ENCODE measurements at places on chromosomes 3 and 15.

GRCh38 chr3:42529468-42529867 is 27.0 kb downstream of the VIPR1 start:
- DNase-seq, result no peak

DNA sequence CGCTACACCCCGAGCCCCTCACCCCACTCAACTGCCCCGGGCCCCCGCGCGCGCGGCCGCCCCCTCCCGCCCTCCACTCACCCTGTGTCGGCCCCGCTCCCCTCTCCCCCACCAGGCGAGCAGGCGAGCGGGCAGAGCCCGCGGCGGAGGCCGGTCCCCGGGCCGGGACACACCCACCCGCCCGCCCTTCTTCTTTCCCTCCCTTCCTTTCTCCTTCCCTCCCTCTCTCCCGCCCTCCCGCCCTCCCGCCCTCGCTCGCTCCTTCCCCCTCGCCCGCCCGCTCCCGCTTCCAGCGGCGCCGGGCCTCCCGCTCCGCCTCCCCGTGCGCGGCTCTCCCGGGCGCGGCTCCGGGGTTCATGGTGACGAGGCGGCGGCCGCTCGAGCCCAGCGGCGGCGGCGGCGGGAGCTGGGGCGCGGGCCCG is at the start of gene CTDSPL:
CTDSPL (plus strand) TSS at position 261 of the 422 bp plus-strand sequence. CDS start 320 bp downstream, outside the sequence.
- peak; percentile 52 for DNase-seq

- peak; percentile 88 for DNase-seq
Measured at GRCh38 chr3:104952146-104952972, 414.4 kb upstream of the ALCAM start.

GRCh38 chr15:51227940-51228732 is 110.3 kb downstream of the CYP19A1 start:
- peak; percentile 86 for DNase-seq

DNA sequence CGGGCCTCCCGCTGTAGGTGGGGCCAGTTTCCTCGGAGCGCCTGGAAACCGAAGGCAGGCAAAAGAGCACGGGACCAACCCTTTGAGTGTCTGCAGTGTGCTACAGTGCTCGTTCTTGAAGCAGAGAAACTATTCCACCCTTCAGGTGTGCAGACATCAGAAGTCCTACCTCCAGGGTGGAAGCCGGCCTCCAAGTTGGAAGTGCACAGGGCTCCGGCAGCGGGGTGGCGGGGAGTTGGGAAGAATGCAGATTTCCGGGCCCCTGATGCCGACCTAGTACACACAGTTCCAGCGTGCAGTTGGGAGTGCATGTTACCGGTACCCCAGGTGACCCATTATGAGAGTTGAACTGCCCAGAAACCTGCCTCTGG is 3.0 kb downstream of the KLF13 start:
- DNase-seq, result no peak

- no peak for DNase-seq
Measured at GRCh38 chr3:128463354-128463753, 3.3 kb downstream of the DNAJB8 start.

DNA sequence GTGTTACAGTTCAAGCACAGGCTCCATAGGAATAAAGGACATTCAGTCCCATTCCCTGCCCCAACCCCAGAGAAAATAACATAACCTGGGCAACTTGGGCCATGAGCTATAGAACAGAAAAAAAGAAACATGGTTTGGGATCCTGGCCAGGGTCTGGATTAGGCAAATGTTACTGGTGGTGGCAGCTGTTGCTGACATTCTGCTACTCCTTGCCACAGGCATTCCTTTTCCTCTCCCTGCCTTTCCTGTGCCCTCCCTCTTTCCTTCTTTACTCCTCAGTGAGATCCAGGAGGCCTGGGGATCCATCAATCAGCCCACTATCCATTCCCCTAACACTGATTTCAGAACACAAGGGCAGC is 129.1 kb downstream of the NTRK3 start:
- DNase-seq, result peak; percentile 28

DNA sequence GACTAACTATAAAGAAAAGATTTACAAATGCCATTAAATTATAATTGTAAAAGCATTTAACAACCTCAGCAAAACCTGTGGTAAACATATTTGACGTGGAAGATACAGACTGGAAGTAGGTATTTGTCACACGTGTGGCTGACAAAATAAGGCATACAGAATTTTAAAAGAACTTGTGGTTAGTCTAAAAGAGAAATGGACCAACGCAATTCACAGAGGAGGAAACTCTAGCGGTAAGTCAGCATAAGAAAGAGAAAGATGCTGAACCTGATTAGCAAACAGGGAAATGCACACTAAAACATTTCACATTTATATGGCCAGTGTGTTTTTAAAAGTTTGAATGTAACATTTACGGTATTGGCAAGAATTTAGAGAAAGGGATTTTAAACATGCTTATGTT is 35.3 kb downstream of the KCNH8 start:
- DNase-seq, result no peak

- peak; percentile 23 for DNase-seq
Measured at GRCh38 chr3:142118911-142119310, 30.4 kb downstream of the TFDP2 start.

DNA sequence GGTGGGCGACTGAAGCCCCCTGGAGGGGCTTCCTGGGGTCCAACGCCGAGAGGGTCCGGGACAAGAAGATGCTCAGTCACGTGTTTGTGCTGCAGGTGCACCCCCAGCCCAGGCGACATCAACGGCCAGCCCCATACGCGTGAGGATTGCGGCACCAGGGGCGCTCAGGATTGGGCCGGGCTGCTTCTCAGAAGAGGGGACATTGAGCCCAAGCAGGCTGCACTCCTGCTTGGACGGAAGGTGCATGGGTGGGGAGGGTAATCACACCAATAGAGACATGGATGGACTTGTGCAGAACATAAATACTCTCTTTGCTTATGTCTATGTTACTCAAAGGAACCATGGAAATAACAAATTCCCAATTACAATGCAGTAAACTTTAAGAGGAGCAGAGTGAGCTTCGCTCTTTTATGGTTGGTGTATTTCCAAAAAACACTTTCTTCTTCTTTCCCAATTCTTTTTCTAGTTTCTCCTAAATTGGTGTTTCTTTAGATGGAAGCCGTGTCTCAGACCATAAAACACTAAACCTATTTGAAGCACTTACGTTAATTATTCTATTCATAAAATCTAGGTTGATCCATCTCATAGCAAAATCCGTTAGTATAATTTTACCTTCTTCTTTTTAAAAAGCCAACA is 182.7 kb downstream of the GOLGA6L6 start:
- no peak for DNase-seq

GRCh38 chr15:56148064-56148463 is 95.6 kb downstream of the RFX7 start:
- DNase-seq, result peak; percentile 57

DNA sequence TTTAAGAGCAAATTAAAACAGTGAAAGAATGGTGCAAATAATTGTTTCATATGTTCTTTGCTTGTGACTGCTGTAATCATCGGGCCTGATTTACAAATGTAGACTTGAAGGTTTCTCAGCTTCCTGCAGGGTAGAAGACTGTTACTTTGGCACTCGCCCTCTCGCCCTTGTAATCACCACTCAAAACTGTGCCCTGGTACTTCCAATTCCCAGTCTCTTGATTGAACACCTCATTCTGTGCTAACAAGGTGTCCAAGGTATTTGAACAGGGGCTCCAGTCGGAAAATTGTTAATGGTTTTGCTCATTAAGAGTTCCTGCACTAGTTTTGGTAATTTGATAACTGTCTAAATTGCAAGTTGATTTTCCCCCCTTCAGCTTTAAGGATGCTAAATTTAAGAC is 209.5 kb downstream of the ZIC1 start:
- DNase-seq, result no peak

DNA sequence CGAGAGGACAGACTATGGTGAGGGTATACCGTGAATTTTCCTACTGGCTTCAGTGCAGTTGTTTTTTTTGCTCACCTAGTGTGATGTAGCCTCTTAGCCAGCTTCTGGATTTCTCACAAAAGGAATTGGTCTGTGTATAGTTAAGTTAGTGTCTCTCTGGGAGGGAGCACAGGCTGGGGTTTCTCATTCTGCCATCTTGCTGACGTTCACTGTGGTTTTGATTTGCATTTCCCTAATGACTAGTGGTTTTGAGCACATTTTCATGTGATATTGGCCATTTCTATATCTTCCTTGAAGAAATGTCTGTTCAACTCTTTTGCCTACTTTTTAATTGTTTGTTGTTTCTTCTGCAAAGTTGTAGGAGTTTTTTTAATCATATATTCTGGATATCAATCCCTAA is 2.2 kb upstream of the CD86 start:
- no peak for DNase-seq

DNA sequence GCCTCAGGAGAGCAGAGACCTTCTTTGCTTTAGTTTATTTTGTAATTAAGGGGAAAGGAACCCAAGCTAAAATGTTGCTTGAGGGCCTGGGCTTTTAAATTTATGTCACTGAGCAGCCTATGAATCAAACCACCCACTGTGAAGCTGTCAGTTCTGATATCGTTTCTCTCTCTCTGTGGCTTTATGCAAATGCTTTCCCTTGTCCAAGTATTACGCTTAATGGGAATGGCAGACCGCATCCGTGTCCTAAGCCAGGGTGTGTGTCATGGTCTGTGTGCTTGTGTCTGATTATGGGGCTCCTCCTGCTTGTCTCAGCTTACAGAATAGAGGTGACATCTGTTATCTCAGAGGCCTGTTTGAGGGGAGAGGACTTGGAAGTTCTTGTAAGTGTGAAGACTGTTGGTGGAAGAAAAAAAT is 82.4 kb downstream of the EBLN2 start:
- peak; percentile 77 for DNase-seq

DNA sequence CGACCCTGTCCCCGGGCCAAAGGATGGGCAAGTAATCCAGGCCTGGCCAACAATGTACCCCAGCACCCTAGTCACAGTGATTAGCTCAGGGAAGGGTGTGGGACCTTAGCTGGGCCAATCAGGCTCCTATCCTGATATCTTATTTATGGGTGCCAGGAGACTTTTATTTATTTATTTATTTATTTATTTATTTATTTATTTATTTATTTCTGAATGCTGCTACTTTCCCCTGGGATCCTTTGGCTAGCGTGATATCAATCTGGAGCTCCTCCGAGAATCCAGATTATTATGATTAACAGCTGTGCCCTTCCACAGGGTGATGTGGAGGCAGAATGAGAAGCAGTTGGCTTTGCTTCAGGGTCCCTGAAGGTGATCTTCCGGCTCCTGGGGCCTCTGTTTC is 32.2 kb upstream of the BHLHE40 start:
- DNase-seq, result no peak

- DNase-seq, result no peak
Measured at GRCh38 chr3:127254033-127254644, 33.7 kb downstream of the PRR20G start.

DNA sequence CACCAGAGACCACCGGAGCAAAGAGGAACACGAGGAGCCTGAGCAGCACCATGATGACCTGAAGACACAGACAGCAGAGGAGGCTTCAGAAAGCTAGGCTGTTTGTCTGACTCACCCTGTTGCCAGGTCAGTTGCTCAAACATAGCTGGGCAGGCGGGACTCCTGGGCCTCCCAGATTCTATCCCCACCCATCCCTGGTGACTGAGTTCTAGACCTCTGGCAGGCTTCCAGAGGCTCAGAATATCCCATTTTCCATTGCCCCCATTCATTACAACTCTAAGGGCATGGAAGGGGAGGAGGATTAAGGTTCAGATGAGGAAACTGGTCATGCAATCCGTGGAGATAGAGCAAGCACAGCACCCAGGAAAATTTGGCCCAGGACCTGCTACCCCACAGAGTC is at the start of gene CDHR4:
CDHR4 (minus strand) TSS at position 113 of the 400 bp plus-strand sequence; CDS start at position 52, 61 bp downstream.
- DNase-seq, result peak; percentile 59

GRCh38 chr3:10561162-10561945 is 56.0 kb upstream of the ATP2B2 start:
- no peak for DNase-seq

DNA sequence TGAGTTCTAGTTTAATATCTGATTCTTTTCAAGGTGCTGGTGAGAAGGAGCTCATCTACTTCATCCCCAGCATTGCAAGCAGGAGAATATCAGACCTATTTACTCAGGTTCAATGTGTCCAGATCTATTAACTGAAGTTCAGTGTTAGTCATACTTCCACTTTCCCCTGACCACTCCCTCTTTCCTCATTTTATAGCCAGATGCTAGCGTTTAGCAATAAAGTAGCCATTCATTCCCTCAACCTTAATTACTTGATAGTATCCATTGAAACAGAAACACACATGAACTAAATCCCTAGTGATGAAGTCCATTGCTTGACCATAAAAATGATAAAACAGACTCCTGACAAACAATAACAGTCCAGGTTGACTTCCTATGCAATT is 60.0 kb downstream of the RPL22L1 start:
- peak; percentile 45 for DNase-seq

- DNase-seq, result no peak
Measured at GRCh38 chr3:51977446-51978142, 2.7 kb downstream of the ABHD14A start.

- no peak for DNase-seq
Measured at GRCh38 chr15:58161436-58161930, 23.3 kb downstream of the AQP9 start.

GRCh38 chr3:59809710-59810444 is 760.1 kb upstream of the CFAP20DC start:
- DNase-seq, result peak; percentile 76

GRCh38 chr3:58322793-58323192 is 9.9 kb upstream of the PXK start:
- no peak for DNase-seq

DNA sequence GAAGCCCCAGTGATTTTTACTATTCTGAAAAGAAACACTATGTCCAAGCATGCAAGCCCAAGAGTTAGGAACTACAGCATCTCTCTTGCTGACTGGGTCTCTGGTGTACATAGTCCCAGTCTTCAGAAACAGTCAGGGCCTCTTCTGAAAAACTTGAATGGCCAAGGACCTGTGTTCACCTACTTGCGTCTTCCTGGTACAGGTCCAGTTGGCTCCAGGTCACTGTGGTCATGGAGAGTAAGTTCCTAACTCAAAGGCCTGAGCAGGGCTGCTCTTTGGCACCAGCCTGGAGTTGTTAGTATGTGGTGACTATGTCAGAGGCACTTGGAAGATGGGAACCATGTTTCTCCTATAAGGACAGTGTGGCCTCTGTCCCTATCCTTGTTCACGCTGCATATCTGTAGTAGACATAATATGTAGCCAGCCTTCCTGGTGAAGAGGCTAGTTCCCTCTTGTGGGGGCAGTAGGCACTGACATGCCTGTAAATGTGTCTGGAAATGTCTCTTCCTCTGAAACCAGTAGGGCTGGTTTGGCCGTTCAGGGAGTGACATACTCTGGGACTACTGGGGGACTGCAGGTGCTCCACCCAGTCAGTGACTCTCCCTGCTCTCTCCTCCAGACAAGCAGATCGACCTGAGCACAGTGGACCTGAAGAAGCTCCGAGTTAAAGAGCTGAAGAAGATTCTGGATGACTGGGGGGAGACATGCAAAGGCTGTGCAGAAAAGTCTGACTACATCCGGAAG is 2.6 kb upstream of the RBM15B start:
- DNase-seq, result no peak

GRCh38 chr15:25690673-25691543 is 172.2 kb downstream of the ATP10A start:
- DNase-seq, result peak; percentile 89

Measured in fibroblast of upper back skin (primary cell).